ENCODE measurements at places on chromosomes 13 and 19.

- DNase-seq, result no peak
Measured at GRCh38 chr13:113802761-113803160, 43.7 kb downstream of the TMEM255B start.

DNA sequence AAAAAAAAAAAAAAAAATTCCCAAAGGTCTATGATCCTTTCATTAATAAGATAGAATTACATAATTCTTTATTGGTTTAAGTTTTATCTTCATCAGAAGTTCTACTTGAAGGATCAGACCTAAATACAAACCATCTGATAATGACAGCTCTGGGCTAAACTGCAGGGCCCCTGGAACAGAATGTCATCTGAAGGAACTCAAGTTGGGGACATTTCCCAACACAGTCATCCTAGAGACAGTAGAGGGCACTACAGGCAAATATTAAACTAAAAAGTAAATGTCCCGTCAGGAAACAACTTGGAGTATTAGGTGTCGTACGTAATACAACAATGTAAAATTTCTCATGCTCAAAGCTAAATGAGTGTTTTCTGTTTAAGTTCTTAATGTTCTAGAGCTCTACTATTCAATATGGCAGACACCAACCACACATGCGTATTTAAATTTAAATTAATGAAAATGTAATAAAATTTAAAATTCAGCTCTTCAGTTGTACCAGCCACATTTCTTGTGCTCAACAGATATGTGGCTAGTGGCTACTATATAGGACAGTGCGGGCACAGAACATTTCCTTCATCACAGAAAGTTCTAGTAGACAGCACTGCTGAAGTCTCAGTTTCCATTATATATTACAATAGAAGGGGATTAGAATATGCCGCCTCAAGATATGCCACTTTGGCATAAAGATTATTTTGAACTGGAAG lies 21.8 kb upstream of the NAXD start:
- peak; percentile 82 for DNase-seq

GRCh38 chr19:17475541-17476115 lies 5.3 kb downstream of the SLC27A1 start:
- peak; percentile 69 for DNase-seq

DNA sequence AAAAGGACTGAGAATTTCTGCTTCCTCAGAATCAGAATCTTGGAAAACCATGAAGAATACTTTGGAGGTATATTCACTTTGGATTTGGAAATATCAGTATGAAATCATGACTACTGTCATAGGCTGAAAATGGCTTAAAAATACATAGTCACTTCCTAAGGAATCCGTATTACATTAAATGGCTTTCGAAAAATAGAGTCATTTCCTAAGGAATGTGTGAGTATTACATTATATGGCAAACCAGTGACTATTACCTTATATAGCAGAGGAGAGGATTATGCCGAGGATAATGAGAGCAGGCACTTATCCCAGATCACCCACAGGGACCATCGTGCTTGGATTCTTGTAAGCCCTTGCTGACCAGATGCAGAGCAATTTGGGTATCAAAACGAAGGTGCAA lies 1471.8 kb downstream of the EFNB2 start:
- DNase-seq, result no peak

DNA sequence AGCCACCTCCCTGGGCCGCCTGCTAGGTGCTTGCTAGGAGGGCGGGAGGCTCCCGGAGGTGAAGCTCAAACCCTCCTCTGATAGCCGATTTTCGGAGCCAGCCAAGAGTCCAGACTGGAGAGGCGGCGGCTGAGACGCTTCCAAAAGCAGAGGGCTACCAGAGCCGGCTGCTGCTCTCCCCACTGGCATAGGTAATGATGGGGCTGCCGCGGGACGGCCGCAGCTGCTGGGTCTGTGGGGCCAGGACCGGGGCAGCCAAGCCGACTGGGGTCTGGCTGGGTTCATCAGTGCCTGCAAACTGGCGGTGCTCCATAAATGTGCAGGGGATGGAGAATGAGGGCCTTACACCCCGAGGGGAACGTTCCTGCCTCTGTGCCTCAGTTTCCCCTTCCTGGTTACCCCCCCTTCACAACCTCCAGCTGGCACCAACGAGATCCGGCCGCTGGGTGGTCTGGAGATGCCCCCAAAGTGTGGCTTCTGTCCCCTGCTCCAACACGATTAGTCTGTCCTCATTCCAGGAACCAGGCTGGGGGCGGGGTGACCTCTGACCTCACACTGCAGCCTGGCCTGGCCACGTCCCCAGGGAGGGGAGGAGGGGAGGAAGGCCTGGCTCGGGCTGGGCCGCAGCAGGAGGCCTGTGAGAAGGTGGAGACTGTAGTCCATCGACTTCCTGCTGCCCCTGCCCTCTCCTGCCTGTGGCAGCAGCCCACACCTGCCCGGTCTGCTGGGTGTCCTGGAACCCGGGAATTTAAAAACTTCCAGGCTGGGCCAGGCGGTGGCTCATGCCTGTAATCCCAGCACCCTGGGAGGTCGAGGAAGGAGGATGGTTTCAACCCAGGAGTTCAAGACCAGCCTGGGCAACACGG lies 3.8 kb upstream of the WDR18 start:
- peak; percentile 19 for DNase-seq

GRCh38 chr13:72586518-72586917 lies 140.9 kb downstream of the MZT1 start:
- DNase-seq, result no peak

GRCh38 chr19:4059891-4060620 lies 6.6 kb downstream of the ZBTB7A start:
- DNase-seq, result peak; percentile 90

DNA sequence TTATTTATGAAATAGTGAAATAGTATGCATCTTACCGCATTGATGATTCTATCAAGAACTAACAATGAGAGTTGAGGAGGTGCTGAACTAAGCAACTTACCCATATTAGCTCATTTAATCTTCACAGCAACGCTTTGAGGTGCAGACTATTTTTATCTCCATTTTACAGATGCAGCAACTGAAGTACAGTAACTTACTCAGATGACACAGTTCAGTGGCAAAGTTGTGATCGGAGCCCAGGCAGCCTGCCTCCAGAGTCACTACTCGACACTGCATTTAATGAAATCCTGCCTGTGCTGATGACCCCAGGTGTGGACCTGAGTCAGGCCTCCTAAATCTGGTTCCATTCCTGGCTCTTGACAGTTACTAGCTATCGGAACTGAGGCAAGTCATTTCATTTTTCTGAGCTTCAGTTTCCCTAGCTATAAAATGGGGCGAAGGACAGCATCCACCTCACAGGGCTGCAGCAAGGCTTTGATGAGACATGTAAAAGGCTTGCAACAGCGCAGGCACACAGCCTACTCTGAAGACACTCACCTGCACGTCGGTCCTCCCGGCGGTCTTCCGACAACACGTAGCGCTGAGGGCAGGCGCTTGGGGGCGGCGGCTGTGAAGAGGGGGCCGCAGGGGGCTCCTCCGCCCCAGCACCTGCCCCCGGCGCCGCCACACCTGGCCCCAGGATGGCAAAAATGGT lies 1.5 kb downstream of the MYPOP start:
- DNase-seq, result no peak

GRCh38 chr19:14394167-14394566 lies 12.9 kb downstream of the ADGRE5 start:
- DNase-seq, result no peak

DNA sequence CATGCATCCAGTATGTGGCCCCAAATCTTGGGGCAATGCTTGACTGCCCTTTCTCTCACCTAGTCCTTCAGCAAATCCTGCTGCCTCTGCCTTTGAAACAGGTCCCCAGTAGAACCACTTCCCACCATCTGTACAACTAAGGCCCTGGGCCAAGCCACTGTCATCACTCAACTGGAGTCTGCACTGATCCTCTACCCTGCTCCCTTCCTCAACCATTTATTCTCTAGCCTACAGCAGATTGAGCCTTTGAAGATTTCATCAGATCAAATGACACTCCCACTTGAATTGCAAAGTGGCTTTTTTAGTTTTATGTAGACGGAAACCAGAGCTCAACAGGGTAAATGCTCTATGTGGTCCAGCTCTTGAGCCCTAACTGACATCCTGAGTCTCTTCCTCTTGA lies 43.5 kb downstream of the ATP8A2 start:
- no peak for DNase-seq

DNA sequence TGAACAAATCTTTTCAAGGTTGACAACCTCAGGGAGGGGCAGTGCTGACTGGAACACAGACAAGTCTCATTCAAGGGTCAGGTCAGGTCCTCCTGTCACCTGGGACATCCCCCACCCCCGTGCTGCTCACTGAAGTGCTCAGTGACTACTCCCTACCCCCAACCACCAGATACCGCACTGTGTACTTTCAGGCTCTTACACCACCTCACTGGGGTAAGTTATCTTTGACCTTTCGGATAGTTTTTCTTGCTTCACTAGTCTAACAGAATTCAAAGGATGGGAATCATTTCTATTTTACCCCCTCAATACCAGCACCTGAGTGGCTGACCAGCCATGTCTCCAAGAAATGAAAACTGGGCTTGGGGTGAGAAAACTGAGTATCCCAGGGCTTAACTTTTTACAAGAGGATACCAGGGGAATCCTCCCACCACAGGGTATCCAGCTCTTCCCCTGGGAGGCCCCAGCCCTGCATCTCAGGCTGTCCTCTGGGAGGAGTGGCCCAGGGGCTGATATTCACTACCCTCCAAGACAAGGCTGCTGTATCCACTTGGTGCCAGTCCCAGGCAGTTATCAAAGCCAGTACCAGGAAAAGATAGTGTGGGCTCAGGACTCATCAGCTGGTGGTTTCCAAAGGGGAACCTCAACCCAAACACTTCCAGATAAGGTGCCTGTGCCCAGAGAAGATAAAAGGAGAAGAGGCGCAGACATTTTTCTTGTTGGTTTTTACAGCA lies 2.1 kb downstream of the ZNF563 start:
- peak; percentile 53 for DNase-seq

GRCh38 chr13:51802631-51803418 lies 1.1 kb downstream of the DHRS12 start:
- DNase-seq, result no peak

DNA sequence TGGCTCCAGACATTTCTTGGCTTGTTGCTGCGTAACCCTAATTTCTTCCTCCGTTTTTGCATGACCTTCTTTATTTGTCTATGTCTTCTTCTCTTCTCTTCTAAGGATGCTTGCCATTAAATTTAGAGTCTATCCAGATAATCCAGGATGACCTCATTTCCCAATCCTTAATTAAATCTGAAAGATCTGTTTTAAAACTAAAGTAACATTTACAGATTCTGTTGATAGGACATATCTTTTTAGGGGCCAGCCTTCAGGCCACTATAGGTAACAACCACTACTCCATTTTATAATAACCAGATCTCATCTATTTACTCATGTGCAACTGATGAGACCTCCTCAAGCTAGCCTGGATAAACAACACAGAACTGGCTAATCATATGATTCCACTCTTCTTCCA lies 490.5 kb upstream of the SLC10A2 start:
- DNase-seq, result no peak

GRCh38 chr13:59527500-59527899 lies 636.2 kb downstream of the DIAPH3 start:
- peak; percentile 23 for DNase-seq

GRCh38 chr13:60327511-60327910 lies 69.5 kb upstream of the TDRD3 start:
- DNase-seq, result no peak

Measured in suppressor macrophage treated with lipopolysaccharide for 1 hour (primary cell).